ENCODE measurements at places on chromosomes 6 and 20.

GRCh38 chr6:138844192-138844591, 48.3 kb downstream of the ECT2L start:
- DNase-seq, result peak; percentile 10

DNA sequence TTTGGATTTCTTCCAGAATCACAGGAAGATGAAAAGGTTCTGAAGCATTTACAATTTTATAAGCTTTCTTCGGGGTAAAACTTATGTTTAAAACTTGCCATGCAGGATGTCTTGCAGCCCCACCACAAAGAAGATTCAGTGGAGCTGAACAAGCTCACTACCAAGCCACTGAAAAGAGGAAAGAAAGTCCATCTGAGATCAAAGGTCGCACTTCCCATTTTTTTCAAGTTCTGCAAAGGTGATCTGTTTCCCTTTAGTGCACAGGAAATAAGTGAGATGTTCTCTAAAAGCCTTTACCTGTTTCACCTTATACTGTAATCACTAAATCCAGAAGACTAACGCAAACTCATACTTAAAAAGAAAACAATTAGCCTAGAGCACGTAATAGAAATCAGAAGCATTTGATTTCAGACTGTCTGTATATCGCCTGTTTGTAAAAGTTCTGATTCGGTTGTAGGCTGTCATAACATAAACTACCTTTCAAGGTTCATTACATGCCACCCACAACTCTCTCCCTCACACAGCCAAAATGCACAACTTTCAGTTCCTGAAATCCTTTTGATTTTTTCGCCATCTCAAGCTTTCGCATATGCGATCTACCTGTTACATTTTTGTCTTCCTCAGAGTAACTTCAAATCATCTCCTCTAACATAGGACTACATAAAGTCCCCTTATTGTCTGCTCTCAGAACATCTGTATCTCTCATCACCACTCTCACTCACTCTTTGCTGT, 1.8 kb downstream of the ECHDC1 start:
- DNase-seq, result no peak

DNA sequence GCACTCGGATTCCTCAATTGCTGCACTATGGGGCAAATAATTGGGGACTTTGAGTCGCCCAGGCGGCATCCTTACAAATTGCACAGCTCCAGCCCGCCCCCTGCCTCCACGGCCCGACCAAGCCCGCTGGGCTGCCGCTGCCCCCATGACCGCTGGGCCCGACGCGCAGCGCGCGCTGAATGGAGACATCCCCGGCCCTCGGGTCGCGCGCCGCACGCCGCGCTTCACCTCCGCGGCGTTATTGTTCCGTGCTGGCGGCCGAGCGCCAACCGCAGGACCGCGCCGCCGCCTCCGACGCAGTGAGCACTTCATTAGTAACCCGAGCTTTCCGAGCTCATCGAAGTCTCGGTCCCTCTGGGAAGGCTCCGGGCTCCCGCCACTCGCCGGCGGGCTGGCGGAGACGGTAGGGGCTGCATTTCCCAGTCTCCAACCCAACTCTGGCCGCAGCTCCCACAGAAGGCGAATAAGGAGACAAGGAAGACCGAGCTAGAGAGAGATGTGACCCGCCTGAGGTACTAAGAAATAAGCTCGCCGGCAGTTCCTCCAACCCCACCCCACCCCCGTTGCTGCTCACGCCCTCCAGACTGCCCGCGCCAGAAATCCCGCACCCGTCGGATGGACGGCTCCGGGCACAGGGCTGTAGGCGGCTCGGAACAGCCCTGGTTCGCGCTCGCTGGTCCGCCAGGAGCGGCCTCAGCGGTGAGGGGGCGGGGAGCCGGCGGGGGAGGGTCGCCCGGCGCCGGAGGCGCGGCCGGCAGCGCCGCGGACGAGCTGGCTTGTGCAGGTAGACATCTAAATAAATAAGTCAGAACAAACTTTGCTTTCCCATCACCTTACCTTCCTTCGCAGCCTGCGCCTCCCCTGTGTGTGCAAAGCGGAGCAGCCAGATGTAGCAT, 703 bp downstream of the EPHA7 start:
- no peak for DNase-seq

DNA sequence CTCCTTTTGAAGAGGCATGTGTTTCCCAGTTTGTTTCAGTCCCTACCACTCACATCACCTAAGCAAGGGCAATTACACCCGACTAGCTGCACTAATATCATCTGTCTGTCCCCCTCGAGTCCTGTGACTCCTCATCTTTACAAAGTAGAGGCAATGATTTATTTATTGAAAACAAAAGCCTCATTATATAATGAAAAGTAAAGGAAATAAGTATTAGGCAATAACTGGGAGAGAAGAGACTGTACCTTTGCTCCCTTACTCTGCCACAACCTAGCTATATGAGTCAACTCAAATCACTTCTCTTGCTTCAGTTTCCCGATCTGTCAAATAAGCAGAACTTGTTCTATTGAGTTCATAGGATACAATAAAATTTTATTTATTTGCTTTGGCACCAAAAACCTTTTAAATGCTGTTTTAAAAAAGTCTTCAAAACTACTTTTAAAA, 38.9 kb downstream of the CSNK2A1 start:
- DNase-seq, result no peak

GRCh38 chr6:62645274-62645673, 359.2 kb upstream of the KHDRBS2 start:
- DNase-seq, result no peak

Data from AG04449 (cell line).